ENCODE measurements at places on chromosomes 4 and X.

DNA sequence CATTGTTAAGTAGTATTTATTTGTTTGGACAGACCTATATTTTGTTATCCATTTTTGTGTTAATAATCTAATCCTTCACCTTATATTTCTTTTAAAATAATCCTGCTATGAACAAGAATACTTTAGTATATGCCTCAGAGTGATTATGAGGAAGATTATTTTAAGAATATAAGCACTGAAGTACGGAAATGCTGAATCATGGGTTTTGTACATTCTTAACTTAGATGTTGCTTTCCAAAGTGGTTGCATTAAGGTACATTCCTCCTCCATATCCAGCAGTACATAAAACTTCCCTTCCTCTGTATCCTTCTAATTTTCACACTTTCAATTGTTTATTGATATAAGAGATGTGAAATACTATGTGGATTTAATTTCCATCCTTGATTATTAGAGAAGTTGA, 491.4 kb upstream of the GRID2 start:
- DNase-seq, result no peak

DNA sequence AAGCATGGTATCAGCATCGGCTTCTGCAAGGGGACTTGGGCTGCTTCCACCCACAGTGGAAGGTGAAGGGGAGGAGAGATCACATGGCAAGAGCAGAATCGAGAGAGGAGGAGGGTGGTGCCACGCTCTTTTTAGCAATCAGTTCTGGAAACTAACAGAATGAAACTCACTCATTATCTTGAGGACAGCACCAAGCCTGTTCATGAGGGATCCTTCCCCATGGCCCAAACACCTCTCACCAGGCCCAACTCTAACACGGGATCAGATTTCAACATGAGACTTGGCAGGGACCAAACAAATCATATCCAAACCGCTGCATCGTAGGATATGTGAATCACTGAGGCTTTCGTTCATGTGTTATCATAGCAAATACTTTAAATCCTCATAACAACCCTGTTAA, 125.5 kb downstream of the GPC3 start:
- no peak for DNase-seq

- DNase-seq, result no peak
Measured at GRCh38 chrX:72624194-72624593, 51.6 kb upstream of the HDAC8 start.

- DNase-seq, result no peak
Measured at GRCh38 chr4:158458271-158458895, 63.3 kb upstream of the RXFP1 start.

All from NCI-H2081 treated with DMSO at 0.1 percent for 48 hours (cell line).